ENCODE measurements at places on chromosomes 7 and 10.

DNA sequence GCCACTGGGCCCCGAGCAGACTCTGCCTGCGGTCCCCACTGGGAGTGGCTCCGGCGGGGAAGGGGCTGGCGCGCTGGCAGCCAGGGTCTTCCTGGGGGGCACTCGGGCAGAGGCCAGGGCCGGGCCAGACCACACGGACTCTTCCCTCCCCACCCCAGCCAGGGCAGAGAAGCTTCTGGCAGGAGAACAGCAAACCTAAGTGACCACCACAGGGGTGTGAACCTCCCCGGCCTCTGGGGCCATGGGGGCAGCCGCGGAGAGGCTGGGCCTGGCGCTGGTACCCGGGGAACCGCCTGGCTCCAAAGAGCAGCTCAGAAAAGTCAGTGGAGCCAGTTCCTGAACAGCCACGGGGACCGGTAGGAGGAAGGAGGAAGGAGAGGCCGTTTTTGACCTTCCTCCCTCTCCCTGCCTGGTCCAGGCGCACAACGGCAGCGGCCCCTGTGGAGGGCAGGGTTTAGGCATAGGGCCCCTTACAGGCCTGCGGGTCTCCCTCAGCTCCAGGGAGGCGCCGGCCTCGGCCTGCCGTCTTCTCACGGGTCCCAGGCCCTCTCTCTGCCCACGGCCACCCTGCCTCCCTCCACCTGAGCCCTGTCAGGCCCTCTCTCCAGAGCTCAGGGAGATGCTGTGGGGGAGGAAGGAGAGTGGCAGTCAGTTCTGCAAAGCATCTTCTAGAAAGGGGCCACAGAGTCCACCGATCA, 51.8 kb downstream of the TMEM209 start:
- DNase-seq, result no peak

DNA sequence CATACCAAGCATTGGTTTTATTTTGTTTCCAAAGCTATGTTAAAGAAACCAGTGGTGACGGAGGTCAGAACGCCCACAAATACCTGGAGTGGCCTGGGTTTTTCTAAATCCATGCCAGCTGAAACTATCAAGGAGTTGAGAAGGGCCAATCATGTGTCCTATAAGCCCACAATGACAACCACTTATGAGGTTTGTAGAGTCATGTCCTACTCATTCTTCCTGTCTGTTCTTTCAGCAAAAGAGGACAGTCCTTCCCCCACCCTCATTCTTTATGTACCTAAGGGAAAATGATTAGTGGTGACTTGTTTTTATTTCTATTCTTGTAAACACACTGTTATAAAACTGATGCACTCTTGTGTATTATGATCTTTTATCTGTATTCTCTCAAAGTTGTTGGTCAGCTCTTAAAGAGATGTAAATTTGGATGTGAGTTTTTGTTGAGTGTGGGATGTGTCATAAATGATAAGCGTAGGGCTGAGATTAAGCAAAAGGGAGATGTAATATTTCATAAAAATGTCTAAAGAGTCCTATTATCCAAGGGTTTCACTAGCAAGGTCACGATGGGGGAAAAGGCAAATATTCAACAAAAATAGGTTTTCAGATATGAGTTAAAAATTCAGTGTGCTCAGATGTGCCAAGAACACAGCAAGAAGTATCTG, 294.4 kb downstream of the BICC1 start:
- no peak for DNase-seq

DNA sequence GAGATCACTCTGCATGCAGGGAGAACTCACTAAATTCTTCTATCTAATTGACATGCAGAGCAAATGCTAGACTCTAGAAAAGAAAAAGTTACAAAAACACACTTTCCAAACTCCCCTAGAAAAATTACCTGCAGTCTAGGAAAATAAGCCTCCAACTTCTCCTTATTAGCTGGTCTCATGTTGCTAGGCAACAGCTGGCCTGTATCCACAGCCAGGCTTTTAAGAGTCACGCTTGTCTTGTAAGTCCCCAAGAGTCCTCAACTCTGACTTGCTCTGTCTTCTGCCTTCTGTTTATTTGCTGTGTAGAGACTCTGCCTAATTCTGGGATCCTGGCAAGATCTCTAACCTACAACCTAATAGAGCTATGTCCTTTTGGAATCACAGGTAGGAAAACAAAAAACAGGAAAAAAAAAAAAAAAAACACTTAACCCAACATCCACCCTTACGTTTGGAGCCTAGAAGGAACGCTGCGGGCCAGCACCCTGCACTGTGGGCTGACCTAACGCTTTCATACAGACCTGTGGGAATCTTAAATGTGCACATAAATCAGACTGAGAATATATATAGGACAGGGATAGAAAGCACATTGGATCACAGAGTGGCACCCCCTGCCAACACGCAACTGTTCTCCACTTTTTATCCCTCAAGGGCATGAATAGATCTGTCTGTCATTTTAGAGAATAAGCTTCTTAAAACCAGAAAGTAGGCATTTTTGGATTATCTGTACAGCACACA, 117.0 kb upstream of the PTPRZ1 start:
- DNase-seq, result no peak

DNA sequence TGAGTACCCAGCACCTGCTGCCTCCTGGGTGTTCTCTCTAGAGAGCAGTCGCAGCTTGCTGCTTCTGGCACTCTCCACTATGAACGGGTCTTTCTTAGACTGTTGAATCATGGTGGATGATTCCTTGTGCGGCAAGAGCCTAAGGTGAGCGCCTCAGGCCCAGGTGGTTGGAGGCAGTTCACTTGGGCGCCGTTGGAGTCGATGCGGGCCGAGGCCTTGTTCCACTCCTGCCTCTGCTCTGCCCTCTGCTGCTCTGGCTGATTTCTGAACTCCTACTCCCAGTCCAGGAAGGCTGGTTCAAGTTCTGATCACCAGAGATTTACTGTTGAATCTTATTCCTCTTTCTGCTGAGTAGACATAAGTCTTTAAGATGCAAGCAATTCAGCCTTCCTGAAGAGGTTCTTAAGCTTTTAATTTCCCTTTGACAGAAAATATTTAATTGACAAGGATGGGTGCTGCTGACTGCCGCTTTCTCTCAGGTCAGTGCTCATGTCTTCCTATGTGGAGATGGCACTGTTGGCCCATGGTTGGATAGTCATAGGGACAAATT, 10.4 kb downstream of the YKT6 start:
- no peak for DNase-seq

DNA sequence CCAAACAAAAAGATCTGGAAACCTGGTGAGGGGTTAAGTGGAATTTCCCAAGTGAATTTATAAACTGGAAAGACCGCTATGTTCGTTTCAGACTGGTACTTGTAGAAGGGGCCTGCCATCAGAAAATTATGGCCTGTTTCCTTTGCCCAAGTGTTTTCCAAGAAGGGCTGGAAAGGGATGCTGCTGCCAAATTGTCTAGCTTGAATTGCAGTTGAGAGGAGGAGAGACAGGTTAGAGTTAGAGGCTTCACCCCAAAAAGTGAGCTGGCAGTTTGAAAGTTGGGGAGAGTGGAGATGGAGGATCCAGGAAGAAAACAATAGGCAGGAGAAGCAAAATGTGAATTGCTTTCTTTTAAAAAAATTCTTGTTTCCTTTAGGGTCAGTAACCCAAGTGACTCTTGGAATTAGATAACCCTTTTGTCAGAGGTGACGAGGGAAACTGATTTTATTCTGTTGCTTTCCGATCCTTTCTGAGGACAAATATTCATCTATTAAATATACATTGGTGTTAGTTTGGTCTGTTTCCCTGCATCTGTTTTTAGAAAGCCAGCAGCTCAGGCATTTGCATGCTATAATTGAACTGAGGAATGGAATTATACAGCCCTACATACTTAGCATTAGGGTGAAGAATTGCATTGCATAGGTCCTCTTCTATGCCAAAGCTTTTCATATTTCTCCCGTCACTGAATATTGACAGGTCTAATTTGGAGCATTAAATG, 82.5 kb upstream of the PRR15 start:
- no peak for DNase-seq

DNA sequence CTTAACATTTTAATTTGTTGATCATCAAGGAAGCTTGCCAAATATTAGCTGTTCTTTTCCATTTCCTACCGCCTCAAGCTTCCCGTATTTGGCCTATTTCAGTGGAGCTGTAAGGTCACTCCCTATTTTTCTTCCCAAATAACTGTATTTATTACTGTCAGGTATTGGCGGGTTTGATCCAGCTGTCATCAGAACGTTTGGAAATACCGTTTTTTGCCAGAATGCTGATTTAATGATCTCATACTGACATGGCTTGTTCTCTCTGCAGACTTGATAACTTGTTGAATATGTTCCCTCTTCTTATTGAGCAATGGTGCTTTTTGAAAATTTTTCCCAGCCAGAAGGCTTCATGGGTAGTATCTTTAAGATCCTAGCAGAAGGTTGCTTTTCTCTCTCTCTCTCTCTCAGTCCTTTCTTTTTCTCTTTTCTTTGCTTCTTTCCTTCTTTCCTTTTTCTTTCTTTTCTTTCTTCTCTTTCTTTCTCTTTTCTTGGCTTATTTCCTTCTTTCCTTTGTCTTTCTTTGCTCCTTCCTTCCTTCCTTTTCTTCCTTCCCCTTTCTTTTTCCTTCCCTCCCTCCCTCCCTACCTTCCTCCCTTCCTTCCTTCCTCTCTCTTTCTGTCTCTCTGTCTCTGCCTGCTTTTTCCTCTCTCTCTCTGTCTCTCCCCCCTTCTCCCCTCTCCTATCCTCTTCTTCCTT, 42.1 kb downstream of the CUX1 start:
- no peak for DNase-seq

GRCh38 chr10:11595395-11595692, 16.1 kb downstream of the USP6NL start:
- no peak for DNase-seq

GRCh38 chr10:35912615-35913569, 270.8 kb upstream of the FZD8 start:
- no peak for DNase-seq

GRCh38 chr7:141663081-141663849, 38.7 kb downstream of the DENND11 start:
- peak; percentile 53 for DNase-seq

GRCh38 chr7:2116989-2117591, 115.7 kb downstream of the MAD1L1 start:
- no peak for DNase-seq

DNA sequence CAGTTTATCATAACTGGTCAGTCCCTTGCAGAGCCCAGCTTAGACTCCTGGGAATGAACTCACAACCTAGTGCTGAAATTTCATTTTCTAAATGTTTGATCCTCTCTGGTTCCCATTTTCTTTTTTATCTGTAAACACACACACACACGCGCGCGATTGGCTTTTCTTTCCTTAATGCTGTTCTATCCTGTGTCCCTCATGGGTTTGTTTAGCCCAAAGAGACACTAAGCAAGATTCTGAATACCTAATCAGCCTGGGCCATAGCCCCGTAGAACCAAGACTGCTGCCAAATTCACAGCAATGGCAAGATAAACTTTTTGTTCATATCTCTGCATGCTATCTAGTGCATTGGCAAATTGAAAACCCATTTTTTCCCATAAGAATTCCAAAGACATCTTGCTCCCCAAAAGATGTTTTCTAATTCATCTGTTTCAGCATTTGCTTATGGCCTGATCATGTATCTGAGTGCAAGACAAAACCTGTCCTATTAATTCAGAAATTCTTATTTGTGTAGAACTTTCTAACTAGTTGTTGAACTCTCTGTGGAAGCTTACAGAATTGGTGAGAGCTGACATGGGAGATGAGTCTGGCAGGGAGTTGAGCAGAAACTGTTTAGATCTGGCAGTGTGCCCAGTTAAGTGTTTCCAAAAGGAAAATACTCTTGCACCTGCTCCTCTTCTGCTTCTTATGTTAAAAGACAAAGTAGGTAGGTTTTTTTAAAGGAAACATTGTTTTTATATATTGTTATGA, 1.8 kb upstream of the IFIT1 start:
- no peak for DNase-seq

GRCh38 chr10:7338469-7338868, 72.4 kb downstream of the SFMBT2 start:
- DNase-seq, result no peak

DNA sequence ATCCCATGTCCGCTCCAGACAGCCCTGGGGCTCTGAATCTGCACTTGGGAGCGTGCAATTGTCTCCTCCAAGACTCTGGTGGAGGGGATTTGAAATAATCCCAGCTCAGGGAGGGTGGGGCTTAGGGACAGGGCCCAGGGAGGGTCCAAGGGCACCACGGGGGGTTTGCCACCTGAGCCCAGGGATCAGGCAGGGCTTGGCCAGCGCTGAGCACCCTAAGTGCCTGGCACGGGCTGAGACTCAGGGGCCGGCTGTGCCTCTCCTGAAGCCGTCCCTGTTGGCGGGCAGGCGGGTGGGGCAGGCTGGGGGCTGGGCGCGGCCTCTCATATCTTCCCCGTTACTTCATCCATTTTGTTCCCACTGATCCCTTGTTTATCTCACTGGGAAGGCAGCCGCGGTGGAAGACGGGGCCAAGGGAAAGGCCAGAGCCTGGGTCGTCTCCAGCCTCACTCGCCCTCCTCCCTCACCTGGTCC, 41.8 kb upstream of the ELN start:
- no peak for DNase-seq

DNA sequence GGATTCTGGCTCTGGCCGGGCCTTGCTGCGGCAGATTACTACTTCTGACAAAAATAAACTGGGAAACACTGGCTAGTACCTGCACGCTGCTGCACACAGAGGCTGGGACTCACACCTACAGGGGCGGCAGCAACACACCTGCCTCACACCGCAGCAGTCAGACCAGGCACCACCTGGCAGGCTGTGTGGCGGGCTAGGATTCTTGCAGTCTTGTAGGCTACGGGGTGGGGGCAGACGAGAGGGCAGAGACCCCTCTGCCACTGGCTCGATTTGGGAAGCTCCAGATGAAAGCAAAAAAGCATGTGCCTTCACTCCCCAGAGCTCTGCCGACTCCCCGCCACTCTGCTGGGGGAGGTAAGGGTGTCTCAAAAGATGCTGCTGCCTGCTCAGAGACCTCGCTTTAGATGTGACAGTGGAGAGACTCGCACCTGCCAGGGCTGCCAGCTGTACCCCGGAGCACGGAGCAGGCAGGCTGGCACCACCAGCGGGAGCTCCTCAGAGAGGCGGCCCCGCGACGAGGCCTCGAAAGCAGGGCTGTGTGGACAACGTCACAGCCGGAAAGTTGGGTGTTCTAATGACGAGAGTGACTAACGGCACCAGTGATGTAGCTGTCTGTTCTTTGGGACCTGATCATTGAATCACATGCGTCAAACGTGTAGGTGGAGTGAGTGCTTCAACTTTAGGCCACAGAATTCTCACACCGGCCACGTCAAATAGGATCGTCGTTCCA, 250.5 kb downstream of the ZMYND11 start:
- no peak for DNase-seq

GRCh38 chr10:27783660-27784059, 38.0 kb upstream of the MKX start:
- peak; percentile 43 for DNase-seq

DNA sequence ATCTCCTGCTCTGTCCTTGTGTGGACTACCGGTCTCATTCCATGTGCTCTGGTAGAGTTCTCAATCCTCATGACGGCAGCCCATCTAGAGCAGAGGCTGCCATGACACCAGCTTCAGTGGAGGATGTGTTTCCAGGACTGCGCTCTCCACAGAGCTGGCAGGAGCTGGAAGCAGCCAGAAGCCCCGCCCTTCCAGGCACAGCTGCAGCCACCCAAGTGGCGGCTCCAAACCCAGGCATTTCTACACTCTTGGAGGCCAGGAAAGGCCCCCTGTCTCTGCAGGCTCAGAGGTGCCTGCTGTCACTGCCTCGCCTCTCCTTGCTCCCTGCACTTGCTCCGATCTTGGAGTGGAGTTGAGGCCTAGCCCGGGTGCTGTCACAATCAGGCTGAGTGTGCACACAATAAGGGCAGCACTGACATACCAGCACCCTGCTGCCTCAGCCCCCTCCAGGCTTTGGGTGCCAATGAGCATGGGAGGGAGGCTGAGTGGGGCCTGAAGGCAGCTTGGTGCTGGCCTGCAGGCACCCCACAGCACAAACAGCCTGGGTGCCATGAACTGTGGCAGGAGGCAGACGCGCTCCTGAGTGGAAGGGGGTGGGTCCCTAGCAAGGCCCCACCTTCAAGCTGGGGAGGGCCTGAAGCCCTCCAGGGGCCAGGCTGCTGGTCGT, 122.1 kb downstream of the LRRN3 start:
- DNase-seq, result no peak
